ENCODE measurements at places on chromosomes 16 and 17.

DNA sequence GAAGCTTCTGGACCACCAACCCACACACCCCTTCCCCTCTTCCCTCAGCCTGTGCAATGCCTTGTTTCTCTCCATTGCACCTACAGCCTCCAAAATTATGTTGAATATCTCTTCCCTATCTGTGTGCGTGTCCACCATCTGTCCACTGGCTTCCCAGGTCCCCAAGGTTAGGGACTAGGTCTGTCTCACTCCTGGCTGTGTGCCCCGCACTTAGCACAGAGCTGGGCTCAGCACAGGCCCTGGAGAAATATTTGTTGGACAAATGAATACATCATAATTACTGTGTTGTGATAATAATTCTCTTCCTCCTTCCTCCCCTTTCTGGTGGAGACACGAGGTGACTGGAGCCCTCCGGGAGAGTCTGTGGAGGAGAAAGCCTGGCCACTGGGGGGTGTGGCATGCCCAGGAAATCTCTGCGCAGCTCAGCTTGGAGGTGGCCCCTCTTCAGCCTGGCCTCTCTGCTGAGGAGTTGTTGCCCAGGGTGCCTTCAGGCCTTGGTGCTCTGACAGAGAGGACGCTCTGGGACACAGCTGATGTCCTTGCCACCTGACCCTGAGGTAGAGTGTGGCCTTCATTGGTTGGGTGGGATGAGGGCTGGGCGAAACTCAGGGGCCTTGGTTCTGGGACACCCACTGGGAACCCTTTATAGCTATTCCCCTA, 3.3 kb upstream of the BRD7 start:
- DNase-seq = no peak

- peak; percentile 77 for DNase-seq
These were observed 59.8 kb downstream of the NEUROD2 start for GRCh38 chr17:39547713-39548478.

GRCh38 chr17:47622180-47622549, 27.6 kb upstream of the KPNB1 start:
- DNase-seq = no peak

DNA sequence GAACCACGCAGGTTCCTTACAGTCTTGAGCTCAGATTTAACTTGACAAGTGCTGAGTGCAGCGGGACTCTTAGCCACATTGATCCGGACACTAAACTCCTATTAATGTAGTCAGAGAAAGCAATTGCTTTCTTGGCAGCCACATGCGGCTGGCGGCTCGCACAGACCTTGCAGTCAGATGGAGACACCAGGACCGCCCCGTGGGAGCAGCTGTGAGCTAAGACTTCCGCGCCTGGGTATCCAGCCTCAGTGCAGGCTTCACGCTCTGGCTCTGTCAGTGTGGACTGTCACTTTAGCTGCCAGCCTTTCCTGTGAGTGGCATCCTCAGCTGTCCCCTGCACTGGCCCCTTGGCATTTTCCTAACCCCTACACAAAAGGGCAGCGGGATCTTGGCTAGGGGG, 80.9 kb upstream of the NLRP1 start:
- DNase-seq = no peak

GRCh38 chr16:7628981-7629380, 296.3 kb downstream of the RBFOX1 start:
- no peak for DNase-seq

GRCh38 chr16:57265850-57266530, 18.5 kb downstream of the PLLP start:
- no peak for DNase-seq

DNA sequence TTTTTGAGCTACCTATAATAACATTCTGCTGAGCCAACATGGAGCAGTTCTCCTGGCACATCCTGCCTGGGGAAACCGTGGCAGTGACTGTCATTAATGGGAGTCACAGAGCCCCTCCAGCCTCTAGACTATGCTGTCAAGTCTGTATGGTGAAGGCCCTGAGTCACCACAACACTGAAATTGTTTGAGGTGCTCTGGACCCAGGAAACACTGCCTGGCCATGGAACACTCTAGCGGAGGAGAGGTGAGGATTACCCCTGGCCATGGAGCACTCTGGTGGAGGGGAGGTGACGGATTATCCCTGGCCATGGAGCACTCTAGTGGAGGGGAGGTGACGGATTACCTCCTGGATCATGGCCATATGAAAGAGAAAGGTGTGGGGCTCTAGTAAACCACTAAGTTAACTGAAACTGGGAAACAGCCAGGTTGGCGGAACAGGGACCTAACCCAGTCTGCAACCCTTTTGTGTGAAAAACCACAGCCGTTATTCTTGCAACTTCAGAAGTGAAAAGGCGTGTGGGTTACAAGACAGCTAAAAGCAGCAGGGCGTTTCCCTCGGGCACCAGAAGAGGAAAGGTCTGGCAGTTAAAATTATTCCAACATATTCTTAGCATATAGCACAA, 156.7 kb downstream of the KCNJ12 start:
- DNase-seq = no peak

DNA sequence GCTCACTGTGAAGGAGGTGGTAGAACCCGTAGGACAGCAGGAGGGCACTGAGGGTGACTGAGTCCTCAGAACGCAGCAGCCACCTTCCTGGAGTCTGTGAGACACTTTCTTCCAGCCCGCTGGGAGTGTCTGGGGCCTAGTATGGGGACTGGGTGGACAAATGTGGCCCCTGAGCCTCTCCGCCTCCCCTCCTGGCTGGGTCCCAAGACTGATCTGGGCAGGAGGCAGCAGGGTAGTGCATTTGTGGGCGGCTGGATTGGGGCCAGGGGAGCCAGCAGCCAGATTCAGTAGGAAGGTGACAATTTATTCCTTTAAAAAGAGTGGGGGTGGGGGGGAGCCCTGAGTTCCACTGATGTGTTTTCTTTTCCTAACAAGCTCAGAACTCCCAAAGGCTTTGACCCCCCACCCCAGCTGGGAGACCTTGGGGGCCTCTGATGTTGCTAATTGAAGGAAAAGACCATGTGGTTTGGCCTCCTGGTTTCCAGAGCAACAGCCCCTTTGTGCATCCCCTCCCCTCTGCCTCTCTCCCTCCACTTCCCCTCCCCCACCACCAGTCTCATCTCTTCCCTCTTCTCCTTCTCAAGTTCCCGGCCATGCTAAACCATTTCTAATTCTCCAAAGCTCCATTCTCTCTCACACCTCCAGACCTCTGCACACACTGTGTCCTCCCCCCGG, 4.4 kb downstream of the CLEC19A start:
- DNase-seq = no peak

- no peak for DNase-seq
These were observed 13.6 kb downstream of the PLK1 start for GRCh38 chr16:23692190-23692837.

- DNase-seq = no peak
These were observed 432.6 kb downstream of the TOX3 start for GRCh38 chr16:52114379-52114778.

GRCh38 chr17:42679492-42680330, 1.9 kb downstream of the CCR10 start:
- peak; percentile 79 for DNase-seq

- DNase-seq = no peak
These were observed 67.6 kb upstream of the CACNG5 start for GRCh38 chr17:66767154-66767933.

DNA sequence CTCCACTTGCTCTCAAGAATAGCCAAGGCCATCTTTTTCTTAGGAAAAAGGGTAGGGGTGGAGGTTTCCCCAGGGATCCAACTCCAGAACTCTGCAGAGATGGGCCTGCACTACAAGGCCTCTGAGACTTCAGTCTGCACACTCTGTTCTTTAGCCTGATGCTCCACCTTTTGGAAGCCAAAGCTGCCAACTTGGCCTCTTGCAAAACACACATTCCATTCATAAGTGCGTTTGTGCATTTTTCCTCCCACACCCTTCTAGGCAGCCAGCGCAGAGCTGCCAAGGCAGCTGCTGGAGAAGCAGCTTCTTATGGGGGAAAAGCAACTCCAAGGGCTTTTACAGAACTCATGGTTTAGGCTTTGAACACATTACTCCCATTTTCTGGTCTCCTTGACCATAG, 45.3 kb downstream of the REXO5 start:
- no peak for DNase-seq
